Lung (tissue), 17 donors: ENCODE measurements at places on chromosomes 12 and 14. TPM values are rescaled to one million over a fixed set of nuclear protein-coding genes. Genes with fewer than 3 reads are reported as not detected.

The MYRFL gene
- total RNA-seq, result 1.9 TPM

The RHOJ gene
- 22.9 TPM for total RNA-seq

The DPF3 gene
- total RNA-seq, result 3.9 TPM

The AEBP2 gene
- total RNA-seq, result 29.3 TPM

The OAS1 gene
- total RNA-seq, result 21.2 TPM

The RNASE4 gene
- total RNA-seq, result 51.9 TPM

The CD163 gene
- total RNA-seq, result 596 TPM

The STYK1 gene
- 1.0 TPM for total RNA-seq

The AKAP6 gene
- 27.1 TPM for total RNA-seq

The TAS2R30 gene
- total RNA-seq, result 3.5 TPM

The OTOGL gene
- 0.71 TPM for total RNA-seq

The LMNTD1 gene
- 5.3 TPM for total RNA-seq

The GPR132 gene
- 4.4 TPM for total RNA-seq

The NCKAP5L gene
- 30.8 TPM for total RNA-seq

The TAS2R10 gene
- 0.80 TPM for total RNA-seq

The ITGB7 gene
- 7.9 TPM for total RNA-seq

The SOAT2 gene
- 0.21 TPM for total RNA-seq

The TAS2R8 gene
- not detected for total RNA-seq

The KRT75 gene
- total RNA-seq, result not detected

The LBHD2 gene
- not detected for total RNA-seq

The RNASE2 gene
- total RNA-seq, result 7.8 TPM

The KRT2 gene
- total RNA-seq, result not detected

The PPP1R1A gene
- total RNA-seq, result 0.65 TPM

The MDM2 gene
- 114 TPM for total RNA-seq

The GPD1 gene
- total RNA-seq, result 20.0 TPM

The CLECL1 gene
- total RNA-seq, result 0.74 TPM

The SLC8A3 gene
- total RNA-seq, result 0.80 TPM

The SLC39A5 gene
- total RNA-seq, result 0.71 TPM

The ABCC9 gene
- 33.4 TPM for total RNA-seq

The IGF1 gene
- total RNA-seq, result 9.5 TPM

The FAM181A gene
- total RNA-seq, result 3.2 TPM

The ARHGDIB gene
- 250 TPM for total RNA-seq

The HEBP1 gene
- total RNA-seq, result 62.7 TPM

The TPPP2 gene
- total RNA-seq, result not detected

The CCDC196 gene
- not detected for total RNA-seq

The TNS2 gene
- total RNA-seq, result 56.7 TPM

The SLC25A21 gene
- total RNA-seq, result 2.6 TPM

The PDE3A gene
- 15.8 TPM for total RNA-seq

The GLIPR1L1 gene
- not detected for total RNA-seq

The SUDS3 gene
- total RNA-seq, result 106 TPM

The PRB2 gene
- not detected for total RNA-seq

The BATF gene
- 8.2 TPM for total RNA-seq

The PDZRN4 gene
- total RNA-seq, result 0.37 TPM

The HOXC12 gene
- total RNA-seq, result not detected

The SPPL3 gene
- 52.3 TPM for total RNA-seq

The RFX4 gene
- not detected for total RNA-seq

The PLEKHG7 gene
- total RNA-seq, result 4.6 TPM

The SERPINA12 gene
- not detected for total RNA-seq

The OR6C2 gene
- total RNA-seq, result 0.14 TPM

The CLEC4D gene
- total RNA-seq, result 4.5 TPM
